ENCODE measurements at places on chromosomes 1 and 21.

DNA sequence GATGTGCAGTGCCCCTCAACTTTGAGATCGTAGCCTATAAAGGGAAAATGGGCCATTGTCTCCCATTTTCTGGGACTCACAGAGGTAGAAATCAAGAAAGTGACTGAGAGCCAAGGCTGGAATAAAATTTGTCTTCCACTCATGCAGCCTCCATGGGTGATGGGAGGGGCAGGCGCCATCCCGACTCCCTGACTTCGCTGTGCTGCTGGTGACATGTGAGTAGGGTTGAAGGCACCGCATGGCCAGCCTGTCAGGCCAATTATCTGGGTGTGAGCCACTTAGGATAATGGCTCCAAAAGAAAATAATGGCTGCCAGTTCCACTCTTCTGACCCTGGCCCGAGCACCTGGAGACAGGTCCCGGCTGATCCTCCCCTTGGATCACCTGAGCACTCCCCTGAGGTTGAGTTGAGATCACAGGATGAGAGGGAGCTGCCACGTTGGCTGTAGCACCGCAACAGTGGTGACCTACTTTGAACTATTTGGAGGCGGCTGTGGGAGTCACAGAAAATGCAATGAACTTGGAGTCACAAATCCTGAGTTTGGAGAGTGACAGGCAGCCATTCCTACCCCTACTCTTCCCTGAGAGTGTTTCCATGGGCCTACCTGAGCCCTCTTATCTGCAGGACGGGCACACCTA, 26.3 kb downstream of the CAPN9 start:
- no peak for DNase-seq

GRCh38 chr1:201539561-201540431, 869 bp downstream of the NAV1 start:
- DNase-seq = no peak

- no peak for DNase-seq
Measured at GRCh38 chr21:34788879-34789278, 120.1 kb downstream of the CLIC6 start.

DNA sequence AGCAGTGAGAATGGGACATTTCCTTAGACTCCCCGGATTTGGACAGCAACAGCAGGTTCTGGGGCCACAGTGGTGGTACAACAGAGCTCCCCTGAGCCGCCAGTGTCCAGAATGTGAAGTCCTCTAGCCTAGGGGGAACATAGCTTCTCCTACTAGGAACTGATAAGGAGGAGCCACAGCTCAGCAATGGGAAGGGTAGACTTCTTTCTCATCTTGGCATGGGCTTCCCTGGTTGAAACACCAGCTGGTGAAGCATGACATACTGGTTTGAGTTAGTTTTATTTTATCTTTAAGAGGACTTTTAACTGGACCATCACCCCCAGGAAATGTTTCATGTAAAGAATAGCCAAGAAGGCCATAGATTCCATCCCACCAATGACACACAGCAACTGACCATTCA, 68.4 kb downstream of the KCNJ15 start:
- DNase-seq = no peak

DNA sequence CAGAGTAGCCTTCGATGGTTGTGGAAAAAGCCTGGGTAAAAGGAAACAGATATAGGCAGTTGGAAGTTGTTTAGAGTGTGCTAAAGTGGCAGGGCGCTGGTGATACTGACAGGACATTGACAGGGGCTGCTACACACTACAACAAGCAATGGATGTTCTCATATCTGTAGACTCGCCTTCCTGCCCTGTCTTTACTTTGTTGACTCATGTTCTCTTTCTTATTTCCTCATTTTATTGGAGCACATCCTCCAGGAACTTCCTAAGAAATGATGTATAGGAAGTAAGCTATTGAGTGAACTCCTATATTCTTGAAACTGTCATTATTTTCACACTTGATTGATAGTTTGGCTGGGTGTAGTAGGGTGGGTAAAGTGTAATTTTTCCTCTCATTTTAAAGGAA, 51.0 kb downstream of the C4BPA start:
- no peak for DNase-seq

GRCh38 chr1:5768014-5768413, 224.2 kb downstream of the NPHP4 start:
- DNase-seq = no peak

DNA sequence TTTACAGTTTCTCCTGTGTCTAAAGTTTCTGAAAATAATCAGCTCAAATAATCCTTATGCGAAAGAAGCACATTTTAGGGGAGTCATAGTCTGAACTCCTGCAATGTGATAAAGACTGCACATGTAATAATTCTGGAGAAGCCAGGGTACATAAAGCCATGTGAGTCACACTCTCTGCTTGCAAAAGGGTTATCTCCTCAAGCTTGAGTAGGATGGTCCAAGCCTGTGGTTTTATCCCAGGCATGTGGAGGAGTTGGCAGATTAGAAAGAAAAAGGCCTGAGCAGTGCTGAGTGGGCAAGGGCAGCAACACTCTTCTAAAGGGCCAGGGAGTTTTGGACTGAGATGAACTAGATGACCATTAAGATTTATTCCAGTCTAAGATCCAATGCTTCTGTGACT, 220.4 kb downstream of the RHOU start:
- no peak for DNase-seq

- DNase-seq = no peak
Measured at GRCh38 chr1:62311473-62311943, 7.7 kb downstream of the KANK4 start.

DNA sequence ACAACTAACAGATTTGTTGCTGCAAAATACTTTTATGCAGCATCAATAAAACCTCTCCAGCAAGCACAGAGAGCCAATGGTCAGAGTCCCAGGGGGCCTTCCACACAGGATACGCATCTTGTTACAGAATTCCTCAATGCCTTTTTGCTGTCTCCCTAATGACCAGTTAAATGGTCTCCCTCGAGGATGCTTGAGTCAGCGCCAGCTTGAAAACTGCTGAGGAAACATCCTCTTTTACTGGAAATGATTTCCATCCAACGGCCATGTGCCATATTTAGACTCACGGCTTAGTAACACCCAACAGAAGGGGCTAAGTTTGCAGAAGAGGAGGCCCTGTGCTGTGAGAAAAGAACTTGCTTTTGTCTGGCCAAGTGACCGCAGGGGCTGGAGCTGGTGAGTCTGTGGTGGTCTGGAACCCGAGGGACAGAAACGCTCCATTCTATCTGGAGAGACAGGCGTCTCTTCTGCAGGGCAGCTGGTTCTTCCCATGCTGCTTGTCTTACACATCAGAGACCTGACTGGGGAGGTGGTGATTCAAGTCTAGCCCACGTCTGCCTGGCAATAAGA, 496.4 kb downstream of the SETD4 start:
- DNase-seq = no peak

DNA sequence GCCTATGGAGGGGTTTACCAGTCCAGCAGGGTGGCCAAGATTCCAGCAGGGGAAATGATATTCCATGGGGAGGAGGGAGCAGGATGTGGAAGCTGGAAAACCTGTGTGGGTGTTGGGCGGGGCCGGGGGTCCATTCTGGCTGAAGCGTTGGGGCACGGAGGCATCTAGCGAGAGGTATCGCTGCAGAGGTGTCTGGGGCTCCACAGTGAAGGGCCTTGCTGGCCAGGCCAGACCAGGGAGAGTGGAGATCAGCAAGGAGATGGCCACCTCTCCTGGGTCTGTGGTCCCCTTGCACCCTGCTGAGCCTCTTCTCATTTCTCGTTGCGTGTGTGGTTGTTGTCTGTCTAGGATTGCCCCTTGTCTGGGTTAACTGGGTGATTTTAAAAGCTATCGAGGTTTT, 6.2 kb downstream of the COQ8A start:
- no peak for DNase-seq

GRCh38 chr1:103373991-103374390, 151.5 kb upstream of the RNPC3 start:
- DNase-seq = no peak

DNA sequence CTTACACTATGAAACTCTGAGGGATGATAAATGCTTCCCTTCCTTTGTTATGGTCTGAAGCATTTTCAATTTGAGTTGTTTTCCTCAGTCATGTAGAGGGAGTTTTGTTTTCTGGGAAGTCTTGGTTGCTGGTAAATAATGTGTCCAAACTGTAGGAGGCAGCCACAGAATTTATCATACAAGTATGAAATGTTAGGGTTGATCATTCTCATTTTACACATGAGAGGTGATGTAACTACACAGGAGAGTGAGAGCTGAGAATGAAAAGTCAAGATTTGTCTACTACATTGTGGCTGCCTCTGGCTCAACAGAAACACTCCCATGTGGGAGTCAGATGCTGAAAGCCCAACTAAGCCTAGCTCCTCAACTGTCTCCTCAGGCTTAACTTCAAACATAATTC, 182.5 kb upstream of the SGIP1 start:
- no peak for DNase-seq

DNA sequence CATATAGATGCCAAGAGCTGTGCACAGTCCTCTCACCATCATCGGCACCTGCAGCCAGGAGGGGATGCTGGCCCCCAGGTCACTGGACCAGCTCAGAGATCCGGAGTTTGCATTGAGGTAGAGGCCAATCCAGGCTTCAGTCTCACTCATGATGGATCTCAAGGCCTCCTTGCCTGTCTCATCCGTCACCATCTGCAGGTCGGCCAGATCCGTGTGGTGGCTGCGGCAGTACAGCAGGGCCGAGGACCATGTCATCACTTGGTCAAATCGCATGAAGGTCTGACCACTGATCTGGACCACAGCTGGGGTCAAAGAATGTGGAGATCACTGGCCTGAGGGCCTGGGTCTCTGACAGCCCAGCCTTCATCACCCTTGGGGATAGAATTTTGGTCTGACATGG, 6.6 kb downstream of the CLEC20A start:
- DNase-seq = no peak

DNA sequence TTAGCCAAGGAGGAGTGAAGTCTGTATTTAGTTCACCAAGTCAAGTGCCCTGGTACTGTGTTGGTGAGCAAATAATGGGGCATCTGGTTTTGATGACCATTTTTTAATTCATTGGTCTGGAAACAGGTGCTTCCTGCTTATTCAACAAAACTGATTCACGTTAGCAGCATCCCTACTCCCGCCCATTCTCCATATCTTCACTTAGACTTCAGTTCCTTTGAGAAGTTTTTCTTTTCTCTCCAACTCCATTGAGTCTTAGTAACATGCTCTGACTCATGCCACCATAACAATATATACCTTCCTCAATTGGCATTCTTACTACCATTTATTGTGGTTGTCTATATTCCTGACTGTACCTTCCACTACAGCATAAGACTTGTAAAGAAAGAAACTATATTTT, 468.9 kb downstream of the DPYD start:
- no peak for DNase-seq

- no peak for DNase-seq
Measured at GRCh38 chr1:205450448-205450847, 5.4 kb downstream of the BLACAT1 start.
